ENCODE measurements at places on chromosomes 16 and 17.

- no peak for DNase-seq
Measured at GRCh38 chr17:3558603-3559269, 1.1 kb upstream of the TRPV3 start.

DNA sequence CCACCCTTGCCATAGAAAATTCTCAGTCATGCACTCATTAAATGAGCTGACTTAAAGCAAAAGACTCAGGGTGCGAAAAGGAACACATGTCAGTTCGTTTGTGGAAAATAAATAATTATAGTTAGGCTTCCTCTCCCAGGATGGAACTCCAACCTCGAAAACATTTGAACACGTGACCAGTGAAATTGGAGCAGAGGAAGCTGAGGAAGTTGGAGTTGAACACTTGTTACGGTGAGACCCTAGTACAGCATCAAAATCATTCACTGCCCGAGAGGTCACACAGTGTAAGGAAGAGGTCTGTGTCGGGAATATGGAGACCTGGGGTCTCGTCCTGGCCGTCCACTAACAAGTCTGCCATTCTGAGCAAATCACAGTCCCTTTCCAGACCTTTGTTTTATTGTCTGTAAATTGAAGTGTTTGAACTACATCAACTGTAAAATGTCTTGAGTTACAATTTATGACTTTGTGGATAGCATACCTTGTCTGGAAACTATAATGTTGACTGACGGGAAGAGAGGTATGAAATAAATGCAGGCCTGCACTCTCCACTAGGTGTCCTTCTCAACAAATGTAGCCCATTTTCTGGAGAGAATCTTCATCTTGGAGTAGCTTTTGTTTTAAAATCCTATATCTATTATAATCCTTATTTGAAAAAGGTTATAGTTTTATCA, 7.7 kb downstream of the PSMD7 start:
- peak; percentile 61 for DNase-seq

DNA sequence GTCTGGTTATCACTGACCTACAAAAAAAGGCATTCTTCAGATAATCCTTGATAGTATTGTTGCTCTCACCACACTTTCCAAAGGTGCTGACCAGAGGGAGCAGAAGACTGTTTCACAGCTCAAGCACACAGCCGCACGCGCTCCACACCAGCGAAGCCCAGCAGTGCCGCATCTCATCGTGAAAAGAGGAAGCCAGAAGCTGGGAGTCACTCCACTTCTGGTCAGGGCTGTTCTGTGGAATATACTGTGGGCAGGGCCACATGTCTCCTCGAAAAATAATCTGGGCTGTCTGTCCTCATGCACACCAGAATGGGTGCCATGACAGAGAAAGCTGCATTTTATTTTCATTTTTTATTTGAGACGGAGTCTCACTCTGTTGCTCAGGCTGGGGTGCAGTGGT, 7.3 kb upstream of the PRSS36 start:
- peak; percentile 82 for DNase-seq

- DNase-seq, result no peak
Measured at GRCh38 chr17:50946223-50946890, 80.2 kb upstream of the TOB1 start.

- DNase-seq, result peak; percentile 66
Measured at GRCh38 chr17:69335058-69335457, 8.1 kb upstream of the ABCA5 start.

DNA sequence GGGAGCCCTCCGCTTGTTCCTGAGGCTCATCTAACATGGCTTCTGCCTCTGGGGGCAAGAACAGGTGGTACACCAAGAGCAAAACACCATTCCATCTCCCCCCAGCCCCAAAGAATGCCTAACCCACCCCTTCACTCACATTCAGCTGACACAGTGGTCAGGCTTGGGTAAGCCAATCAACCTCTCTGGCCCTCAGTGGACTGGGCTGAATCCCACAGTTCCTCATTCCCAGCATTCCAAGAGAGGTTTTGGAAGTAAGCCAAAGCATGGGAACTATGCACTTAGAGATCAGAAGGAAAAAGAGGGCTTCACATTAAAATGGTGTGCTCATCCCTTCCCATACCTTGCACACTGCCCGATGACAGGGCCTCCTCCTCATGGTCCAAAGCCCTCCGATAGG, 7.8 kb downstream of the PIGS start:
- no peak for DNase-seq
